HT1080 (cell line): ENCODE measurements at places on chromosomes 1 and 21. TPM values are rescaled to one million over a fixed set of nuclear protein-coding genes. Genes with fewer than 3 reads are reported as not detected.

- no peak for DNase-seq
Observed at GRCh38 chr1:101154547-101154946, 82.3 kb upstream of the S1PR1 start.

GRCh38 chr1:93207211-93207610 is 26.7 kb downstream of the CCDC18 start:
- DNase-seq = no peak

Gene TATDN3
- total RNA-seq = 7.6 and 10.4 TPM in 2 replicates

Gene ERVH48-1
- not detected in 2 replicates for total RNA-seq

Gene TTC22
- total RNA-seq = not detected in 2 replicates
